ENCODE measurements at places on chromosomes 4 and X.

DNA sequence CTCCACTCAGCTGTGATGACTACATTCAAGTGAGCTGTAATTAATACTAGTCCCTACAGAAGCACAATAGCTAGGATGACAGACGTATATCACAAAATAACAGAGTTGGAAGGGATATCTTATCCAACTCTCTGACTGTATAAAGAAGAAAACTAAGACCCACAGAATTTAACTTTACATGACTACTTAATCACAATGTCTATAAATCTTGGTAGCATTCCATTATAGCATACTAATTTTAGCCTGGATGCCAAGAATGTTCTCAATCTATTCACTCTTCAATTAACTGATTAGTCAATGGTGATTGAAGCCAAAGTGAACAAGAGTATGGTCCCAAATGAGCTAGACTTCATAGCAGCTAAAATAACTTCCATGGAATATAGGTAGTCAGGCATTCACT lies 31.2 kb downstream of the RPS6KA6 start:
- DNase-seq = no peak

GRCh38 chr4:38049545-38050170 lies 89.5 kb downstream of the PTTG2 start:
- no peak for DNase-seq

GRCh38 chr4:20283039-20283438 lies 31.3 kb downstream of the SLIT2 start:
- DNase-seq = no peak

GRCh38 chr4:137310593-137311490 lies 221.5 kb downstream of the PCDH18 start:
- DNase-seq = no peak

DNA sequence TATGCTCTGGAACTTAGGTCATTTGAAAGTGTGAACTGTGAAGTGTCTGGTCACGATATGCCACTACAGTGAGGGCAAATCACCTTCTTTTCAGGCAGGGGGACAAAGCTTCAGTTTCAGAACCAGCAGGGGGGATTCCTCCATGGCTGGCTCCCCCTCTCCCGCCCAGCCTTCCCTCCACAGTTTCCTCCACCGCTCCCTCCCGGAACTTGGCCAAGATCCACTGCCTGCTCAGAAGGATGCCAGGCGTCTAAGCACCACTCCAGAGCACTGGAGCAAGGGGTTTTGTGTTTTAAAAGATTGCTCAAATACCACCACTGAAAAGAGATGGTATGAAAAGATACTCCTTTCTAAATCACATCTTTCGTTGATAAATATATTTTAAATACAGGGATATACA lies 126.9 kb downstream of the ELOVL6 start:
- DNase-seq = no peak

- no peak for DNase-seq
These were observed 77.1 kb upstream of the ATXN3L start for GRCh38 chrX:13396924-13397323.

- DNase-seq = no peak
These were observed 80.2 kb downstream of the TMEM156 start for GRCh38 chr4:38952017-38952416.

DNA sequence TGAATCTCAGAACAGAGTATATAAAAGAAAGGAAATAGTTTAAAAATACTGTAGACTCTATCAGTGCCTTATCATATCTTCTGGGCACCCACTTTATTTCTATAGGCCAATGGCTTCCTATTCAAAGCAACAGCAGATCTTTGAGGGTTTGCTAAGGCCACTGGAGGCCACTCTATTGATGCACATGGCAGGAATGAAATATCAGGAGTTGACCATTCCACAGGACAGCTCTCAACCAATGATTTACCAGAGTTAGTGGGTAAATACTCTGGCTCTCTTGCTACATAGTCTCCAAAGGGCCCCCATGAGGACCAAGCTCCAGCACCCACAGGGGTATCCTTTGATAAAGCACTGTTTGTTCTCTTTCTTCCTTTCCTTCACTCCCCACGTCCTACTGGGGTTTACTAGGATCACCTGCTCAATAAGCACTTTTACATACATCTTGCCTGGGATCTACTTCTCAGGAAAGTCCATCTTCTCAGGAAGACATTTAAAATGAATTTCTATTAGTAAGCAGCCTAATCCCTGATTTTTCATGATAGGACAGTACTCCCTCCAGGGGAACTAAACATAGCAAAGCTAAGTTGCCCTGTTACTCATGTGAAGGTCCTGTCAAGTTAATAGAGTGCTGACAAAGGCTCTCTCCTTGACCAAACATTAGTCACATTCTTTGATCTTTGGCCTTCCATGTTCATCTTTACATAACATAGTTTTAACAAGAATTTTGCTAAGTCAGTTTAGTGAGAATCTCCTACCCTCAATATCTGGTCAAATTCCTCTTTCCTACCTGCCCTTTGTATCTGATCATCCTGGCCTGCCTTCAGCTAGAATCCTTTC lies 459.7 kb downstream of the GRXCR1 start:
- no peak for DNase-seq

GRCh38 chr4:109067508-109068235 lies 234.8 kb downstream of the COL25A1 start:
- DNase-seq = no peak

DNA sequence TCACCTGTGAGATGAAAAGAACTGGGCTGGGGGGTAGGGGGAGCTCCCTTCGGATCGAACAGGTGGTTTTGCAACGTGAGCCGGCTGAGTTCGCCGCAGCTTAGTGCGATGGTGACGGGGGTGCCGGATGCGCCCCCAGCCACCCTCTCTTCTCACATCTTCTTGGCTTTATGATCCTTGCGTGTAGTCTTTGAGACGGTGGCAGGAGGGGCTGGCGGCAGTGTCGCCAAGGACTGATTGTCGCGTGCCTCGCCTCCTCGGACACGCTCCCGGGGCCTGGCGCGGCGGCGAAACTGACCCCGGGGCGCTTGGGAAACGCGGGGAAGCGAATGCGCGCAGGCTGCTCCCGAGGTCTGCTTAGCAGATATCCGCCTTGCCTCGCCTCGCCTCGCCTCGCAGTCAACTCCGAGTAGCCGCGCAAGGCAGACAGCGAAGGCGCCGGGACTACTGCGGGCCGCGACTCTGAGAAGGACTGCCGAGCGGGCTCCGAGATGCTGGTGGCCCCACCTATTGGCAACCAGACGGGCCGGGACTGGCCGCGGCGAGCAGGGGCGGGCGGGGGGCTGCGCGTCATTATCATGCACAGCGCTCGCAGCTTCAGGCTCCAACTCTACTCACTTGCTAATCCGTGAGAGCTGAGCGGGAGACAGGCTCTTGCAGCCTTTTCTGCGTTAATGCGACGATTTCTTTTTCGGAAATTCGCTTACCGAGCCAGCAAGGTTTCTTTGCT lies 1.5 kb downstream of the GRID2 start:
- no peak for DNase-seq

GRCh38 chrX:6861456-6861855 lies 286.1 kb upstream of the STS start:
- no peak for DNase-seq

DNA sequence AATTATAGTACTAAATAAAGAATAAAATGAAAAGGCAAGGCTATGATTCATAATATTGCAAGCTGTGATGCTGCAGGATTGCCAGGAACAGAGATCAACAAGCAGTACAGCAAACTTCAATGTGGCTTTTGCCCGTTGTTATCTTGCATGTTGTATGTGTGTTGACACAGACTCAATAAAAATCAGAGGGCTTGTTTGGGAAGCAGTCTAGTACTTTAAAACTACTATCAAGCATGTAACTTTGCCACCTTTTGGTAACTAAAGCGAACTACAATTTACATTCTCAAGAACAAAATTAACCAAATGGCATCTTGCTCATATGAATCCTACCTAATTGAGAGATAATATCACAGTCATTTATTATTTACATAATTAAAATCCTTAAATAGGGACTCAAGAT lies 79.8 kb upstream of the GPM6A start:
- peak; percentile 7 for DNase-seq

DNA sequence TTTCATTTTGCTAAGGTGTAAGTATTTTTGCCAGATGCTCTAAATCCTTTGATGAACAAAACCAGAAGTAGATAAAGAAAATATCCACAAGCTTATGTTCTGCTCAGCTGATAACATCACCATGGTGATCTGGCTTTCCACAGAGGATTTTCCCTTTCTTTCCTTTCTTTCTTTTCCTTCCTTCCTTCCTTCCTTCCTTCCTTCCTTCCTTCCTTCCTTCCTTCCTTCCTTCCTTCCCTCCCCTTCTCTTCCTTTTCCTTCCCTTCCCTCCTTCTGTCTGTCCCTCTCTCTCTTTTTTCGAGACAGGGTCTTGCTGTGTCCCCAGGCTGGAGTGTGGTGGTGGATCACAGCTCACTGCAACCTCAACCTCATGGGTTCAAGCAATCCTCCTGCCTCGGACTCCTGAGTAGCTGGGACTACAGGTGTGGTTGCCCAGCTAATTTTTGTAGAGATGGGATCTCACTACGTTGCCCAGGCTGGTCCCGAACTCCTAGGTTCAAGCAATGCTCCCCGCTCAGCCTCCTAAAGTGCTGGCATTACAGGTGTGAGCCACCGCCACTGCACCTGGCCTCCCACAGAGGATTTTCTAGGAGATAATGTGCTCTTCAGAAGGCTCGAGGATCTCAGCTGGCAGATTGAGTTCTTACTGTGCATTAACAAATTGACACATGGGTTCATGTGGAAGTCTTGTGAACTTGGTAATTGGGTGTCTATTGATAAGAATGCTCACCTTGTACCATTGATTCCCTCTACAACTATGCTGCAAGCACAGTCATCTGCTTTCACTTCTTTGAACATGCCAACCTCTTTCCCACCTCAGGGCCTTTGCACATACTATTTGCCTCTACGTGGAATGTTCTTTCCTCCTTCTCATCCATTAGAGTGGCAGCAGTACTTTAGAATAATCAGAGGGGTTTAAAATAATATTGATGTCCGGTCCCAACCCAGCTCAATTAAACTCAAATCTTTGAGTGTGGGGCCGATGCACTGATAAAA lies 1.4 kb upstream of the RHOH start:
- no peak for DNase-seq

GRCh38 chr4:79209081-79209480 lies 116.8 kb downstream of the NAA11 start:
- no peak for DNase-seq

DNA sequence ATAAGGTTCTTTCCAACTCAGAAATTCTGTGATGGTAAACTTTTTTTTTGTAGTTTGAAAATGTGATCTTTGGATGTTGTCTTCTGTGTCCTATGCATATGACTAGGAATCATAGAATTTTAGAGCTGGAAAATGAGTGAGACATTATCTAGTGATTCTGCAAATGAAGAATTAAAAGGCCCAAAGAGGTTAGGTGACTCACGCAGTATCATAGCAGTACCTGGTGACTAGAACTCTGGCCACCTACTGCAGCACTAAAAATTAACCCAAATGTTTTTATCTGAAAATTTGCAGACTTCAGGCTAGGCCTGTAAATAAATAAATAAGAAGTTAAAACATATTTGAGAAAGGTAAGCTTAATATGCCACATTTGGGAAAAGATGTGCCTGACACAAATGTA lies 52.8 kb downstream of the NFKB1 start:
- DNase-seq = no peak

DNA sequence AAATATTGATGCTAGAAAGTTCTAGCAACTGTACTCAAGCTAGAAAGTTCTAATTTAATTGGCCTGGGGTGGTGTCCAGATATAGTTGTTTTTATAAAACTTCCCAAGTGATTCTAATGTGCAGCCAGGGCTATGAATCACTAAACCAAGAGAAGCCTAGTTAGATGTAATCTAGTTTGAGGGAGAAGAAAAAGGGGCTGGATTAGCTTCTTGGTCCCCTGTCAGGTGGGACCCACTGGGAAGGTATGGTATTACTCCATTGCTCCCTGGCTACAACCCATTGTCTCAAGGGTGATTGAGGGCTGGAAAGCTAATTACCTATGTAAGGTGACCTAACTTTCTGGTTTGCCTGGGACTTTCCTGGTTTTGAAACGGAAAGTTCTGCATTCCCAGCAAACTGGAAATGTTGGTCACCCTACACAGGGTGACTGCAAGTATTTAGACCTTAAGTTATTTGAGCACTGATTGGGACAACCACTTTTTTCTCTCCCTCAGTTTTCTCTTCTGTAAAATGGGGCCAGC lies 23.9 kb upstream of the MSN start:
- DNase-seq = no peak

GRCh38 chr4:153448003-153448731 lies 18.0 kb upstream of the TMEM131L start:
- DNase-seq = no peak

GRCh38 chr4:109079731-109080130 lies 222.7 kb downstream of the COL25A1 start:
- DNase-seq = no peak

DNA sequence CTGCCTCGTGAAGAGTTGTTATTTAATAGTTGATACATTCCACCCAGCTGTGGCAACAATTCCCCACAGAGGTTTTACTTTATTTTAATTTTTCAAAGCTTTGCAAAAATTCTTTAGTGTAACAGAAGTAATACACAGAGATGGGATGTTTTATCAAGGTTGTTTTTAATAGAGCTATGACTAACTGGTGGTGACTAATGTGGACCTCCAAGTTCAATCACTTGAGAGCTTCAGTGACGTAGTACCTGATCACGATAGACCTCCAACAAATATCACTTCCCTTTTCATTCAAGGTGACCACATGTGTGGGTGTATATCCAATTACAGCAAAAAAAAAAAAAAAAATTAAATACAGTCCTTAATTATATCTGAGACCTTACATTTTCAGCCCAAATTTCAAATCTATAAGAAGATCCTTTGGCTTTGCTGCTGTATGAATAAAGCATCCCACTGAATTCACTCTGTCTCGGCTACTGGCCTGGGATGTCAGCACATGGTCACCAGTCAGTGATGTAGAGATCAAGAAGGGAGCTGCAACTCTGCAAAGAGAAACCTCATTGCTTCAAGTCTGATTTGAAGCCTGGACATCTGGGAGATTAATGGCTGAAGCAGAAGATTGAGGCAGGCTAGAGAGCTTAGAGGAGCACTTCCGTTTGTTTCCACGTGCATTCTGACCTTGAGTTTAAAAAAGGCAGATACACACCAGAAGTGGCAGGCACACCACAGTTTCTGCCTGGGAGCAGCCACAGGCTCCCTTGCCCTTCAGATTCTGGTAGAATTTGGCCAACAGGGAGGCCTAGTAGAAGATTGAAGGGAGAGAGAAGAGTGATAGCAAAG lies 345.9 kb upstream of the NOCT start:
- no peak for DNase-seq

DNA sequence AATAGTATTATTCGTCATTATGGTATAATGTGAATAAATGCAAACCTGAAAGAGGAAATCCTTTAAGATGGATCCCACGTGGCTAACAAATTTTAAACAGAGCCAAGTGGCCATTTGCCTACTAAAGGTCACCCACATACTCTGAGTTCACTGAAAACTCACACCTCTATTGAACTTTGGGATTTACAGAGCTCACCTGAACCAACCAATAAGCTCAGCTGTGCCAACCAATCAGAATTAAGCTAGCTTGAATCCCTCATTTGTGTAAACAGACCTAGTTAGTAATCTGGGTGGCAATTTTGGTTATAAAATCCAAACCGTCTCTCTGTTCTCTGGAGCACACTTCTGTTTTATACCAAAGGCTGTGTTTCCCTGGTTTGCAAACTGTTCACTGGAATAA lies 5.4 kb upstream of the NUDT9 start:
- DNase-seq = no peak

- no peak for DNase-seq
These were observed 2.3 kb downstream of the NAT8L start for GRCh38 chr4:2061186-2062131.

Data from NCI-H460 (cell line).